ENCODE measurements at places on chromosomes 4 and X.

- DNase-seq, result no peak
Observed at GRCh38 chr4:165443276-165443675, 64.5 kb downstream of the CPE start.

DNA sequence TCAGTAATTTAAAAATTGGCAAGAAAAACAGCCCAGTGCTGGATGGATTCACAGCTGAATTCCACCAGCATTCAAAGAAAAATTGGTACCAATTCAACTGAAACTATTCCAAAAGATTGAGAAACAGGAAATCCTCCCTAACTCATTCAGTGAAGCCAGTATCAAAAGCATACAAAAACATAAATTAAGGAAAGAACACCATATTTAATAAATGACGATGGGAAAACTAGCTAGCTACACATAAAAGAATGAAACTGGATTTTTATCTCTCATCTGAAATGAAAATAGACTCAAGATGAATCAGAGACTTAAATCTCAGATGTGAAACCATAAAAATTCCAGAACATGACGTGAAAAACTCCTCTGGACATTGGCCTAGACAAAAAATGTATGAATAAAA is 516.8 kb upstream of the SPANXN1 start:
- no peak for DNase-seq

GRCh38 chr4:30716681-30717207 is 3.4 kb upstream of the PCDH7 start:
- DNase-seq, result no peak

GRCh38 chr4:109302361-109303139 is at the start of gene COL25A1:
Gene COL25A1, minus strand, starts transcription at chr4:109302658.
- DNase-seq, result peak; percentile 82

GRCh38 chrX:48045410-48046311 is 25.8 kb downstream of the ZNF630 start:
- DNase-seq, result no peak

DNA sequence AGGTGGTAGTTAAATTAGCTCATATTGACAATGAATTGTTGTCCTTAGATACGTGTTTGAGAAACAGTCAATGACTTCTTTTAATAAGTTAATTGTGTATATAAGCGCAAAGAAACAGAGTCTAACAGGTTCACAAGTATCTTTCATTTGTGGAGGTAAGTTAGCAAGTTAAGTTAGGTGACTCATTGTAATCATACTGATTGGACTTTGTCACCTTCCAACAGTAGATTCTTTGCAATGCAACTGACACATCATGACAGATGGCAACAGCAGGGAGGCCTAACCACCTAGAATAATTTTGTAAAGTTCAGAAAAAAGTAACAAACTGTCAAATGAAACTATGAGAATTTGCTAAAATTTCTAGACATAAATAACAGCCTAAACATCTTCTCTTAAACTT is 207.6 kb upstream of the PITX2 start:
- DNase-seq, result no peak

GRCh38 chrX:131405497-131405896 is 116.4 kb upstream of the IGSF1 start:
- DNase-seq, result no peak

DNA sequence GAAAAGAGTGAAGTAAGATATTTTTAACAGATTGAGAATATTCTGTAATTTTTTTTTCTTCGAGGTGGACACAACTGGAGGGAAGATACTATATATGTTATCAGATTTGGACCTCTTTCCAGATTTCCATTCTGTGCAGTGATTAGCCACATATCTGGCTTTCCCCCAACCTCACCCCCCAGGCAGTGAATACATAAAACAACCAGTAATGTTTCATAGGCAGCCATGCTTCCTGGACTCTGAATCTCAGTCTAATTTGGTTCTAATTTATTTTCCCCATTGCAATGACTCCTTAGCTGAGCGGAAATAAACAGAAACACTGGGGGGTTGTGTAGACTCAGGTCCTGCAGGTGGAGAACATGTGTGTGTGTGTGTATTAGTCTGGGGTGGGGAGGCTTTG is 226.5 kb downstream of the FBXW7 start:
- DNase-seq, result no peak

- no peak for DNase-seq
Observed at GRCh38 chr4:140133576-140133975, 20.4 kb downstream of the MAML3 start.

- peak; percentile 85 for DNase-seq
Observed at GRCh38 chr4:1695913-1696312, 11.8 kb upstream of the FAM53A start.
